ENCODE measurements at places on chromosomes 6 and 20.

- no peak for DNase-seq
These were observed 333.7 kb downstream of the ZFAND3 start for GRCh38 chr6:38153076-38153797.

GRCh38 chr20:24698189-24698588 lies 228.8 kb downstream of the SYNDIG1 start:
- DNase-seq = no peak

DNA sequence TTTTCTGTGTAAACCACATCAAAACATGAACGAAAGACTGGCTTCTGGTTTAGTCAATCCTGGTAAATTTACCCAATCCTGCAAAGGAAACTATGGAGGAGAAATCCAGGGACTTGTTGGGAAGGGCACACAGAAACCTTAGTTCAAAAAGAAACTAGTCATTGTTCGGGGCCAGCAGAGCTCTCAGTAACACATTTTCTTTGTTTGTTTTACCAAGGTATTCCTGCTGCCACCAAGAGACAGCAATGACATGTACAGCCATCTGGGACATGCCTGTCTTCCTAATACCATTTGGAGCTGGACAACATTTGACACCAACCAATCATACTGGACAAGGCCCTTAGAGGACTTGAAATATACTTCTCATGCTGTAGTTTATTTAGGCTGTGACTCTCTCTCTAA lies 8.3 kb downstream of the OARD1 start:
- no peak for DNase-seq

DNA sequence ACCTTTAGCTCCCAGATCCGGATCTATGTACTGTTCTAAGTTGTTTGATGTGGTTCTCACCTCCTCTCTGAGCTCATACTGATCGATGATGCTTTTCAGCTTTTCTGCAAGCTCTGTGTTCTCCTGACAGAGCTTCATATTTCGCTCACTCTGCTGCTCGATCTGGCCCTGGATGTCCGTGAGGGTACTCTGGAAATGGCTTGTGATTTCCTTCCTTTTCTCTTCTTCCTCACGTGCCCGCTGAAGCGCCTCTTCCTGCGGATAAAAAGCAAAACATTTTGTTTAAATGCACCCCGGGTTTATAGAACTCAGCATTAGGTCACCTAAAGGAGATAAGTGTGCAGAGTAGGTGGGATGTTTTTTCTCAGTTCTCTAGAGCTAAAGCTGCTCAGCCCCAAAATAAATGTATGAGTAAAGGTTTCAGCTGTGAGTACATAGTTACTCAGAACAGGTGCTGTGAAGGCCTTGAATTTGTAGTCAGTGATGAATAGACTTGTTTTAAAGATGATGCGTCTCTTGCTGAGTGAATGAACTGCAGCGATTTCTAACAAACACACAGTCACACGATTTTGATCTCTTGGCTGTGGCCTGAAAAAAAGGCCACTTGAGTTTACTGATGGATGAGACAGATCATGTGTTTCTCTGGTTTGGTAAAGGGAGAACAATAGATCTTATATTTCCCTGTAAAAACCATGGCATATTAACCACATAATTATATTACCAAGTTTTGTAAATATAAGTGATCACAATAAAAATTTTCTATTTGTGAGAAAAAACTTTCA lies 29.1 kb downstream of the TXLNB start:
- DNase-seq = peak; percentile 46
